ENCODE measurements at places on chromosomes 4 and X.

DNA sequence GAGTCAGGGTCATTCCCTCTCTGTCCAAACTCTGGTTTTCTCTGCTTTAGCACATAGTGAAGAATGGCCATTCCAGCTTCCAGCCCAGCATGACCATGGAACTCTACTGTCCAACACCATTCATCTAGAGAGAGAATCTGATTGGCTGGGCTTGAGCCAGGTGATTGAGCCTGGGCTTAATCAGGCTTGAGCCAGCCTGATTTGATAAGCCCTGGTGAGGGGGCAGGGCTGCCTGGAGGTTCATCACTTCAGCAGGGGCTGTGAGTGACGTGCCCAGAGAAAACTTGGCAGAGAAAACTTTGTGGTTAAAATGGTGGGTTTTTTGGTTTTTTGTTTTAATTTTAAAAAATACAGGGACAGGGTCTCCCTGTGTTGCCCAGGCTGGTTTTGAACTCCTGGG lies 62.5 kb downstream of the KIAA0232 start:
- peaks cover 14% of the 10 kb centered on the region for H3K4me1 ChIP-seq
- no peak for DNase-seq
- peaks cover 13% of the 10 kb centered on the region for H3K36me3 ChIP-seq
- no peaks in the 10 kb centered on the region for H3K27me3 ChIP-seq

- no peak for DNase-seq
- H3K27me3 ChIP-seq = peaks cover 3% of the 10 kb centered on the region
- H3K36me3 ChIP-seq = no peaks in the 10 kb centered on the region
- no peak overlapping the region for H3K4me3 ChIP-seq
- no peak overlapping the region for H3K27ac ChIP-seq
- no peaks in the 10 kb centered on the region for H3K4me1 ChIP-seq
Measured at GRCh38 chr4:178871476-178871875, 1429.2 kb upstream of the AGA start.

GRCh38 chr4:82784681-82785610 lies 13.7 kb downstream of the SCD5 start:
- DNase-seq = no peak
- H3K27ac ChIP-seq = peak overlapping the region; percentile 87
- H3K4me1 ChIP-seq = peaks cover 72% of the 10 kb centered on the region
- peak overlapping the region; percentile 48 for H3K4me3 ChIP-seq
- peaks cover 2% of the 10 kb centered on the region for H3K36me3 ChIP-seq
- H3K27me3 ChIP-seq = no peaks in the 10 kb centered on the region

DNA sequence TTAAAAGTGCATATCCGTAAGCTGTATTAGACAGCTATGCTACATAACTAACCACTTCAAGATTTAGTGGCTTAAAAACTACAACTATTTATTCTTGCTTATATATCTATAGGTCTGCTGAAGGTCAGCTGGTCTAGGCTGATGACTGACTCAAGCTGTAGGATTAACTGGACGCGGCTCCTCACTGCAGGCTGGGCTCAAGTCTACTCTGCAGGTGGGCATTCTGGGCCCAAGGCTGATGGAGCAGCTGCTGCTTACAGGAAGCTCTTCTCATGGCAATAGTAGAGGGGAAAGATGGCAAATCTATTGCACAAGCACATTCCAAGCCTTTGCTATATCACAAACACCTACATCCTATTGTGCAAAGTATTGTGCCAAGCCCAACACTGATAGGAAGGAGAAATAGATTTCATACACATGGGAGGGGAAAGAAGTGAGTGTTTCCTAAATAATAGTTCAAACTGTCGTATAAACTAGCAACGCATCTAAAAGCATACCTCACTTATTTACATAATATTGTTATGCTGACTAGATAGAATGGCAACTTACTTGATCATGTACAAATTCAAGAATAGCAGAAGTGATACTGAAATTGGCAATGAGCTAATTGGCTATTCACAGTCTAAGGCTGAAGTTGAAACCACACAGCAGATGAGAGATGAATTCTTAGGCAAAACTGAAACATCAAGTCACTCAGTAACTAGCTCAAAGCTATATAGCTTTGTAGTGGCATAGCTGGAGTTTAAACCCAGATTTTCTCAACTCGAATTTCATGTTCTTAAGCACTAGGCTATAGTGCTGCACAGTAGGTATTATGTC lies 263.8 kb downstream of the NKX6-1 start:
- H3K4me1 ChIP-seq = no peaks in the 10 kb centered on the region
- H3K27me3 ChIP-seq = no peaks in the 10 kb centered on the region
- no peaks in the 10 kb centered on the region for H3K36me3 ChIP-seq
- H3K4me3 ChIP-seq = no peak overlapping the region
